ENCODE measurements at places on chromosomes 4 and X.

DNA sequence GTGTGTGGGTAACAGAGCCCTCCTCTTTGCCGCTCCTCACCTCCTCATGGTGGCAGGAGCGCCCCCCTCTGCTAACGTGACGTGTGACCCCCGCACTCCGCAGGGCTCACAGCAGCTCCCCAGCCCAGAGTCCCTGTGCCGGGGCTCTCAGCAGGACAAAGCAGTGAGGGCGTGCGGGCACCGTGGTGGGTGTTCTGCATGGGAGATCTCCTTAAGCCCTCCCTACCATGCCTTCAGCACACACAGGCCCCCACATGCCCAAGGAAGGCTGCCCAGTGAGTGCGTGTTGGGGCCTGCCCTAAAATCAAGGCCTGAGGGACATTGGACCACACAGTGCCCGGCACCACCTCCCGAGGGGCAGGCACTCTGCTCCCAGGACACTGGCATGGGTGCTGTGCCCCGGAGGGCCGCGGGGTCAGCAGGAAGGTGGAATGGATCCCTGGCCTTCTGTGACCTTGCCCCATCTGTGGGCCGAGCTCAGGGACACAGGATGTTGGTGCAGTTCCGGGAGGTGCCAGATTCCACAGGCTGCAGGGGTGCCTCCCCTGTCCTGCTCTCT is 10.1 kb downstream of the PSAPL1 start:
- no peak for DNase-seq

GRCh38 chr4:151039733-151040132 is 24.6 kb upstream of the LRBA start:
- DNase-seq = no peak

DNA sequence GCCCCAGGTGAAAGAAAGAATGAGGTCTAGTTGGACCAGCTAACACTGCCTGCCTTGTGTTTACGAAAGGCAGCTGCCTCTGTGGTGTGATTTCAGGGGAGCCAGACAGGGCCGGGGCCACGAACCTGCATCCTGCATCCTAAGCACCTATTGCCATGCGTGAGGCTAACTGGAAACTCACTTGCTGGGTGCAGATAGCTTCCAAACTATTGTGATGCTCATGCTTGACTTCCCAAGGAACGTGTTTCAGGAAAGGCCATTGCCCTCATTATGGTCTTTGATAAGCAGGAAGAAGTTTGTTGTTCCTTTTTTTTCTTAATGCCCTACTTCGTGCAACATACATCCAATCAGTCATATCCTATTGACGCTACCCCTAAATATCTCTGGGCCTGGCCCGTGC is 2.3 kb upstream of the IRF2 start:
- DNase-seq = no peak

GRCh38 chr4:2287594-2287915 is 25.6 kb upstream of the MXD4 start:
- peak; percentile 13 for DNase-seq

- DNase-seq = no peak
Observed at GRCh38 chr4:142036795-142037583, 400.6 kb downstream of the IL15 start.
